Uterine smooth muscle cell (primary cell): ENCODE measurements at places on chromosomes 5 and 9. TPM values are rescaled to one million over a fixed set of nuclear protein-coding genes. Genes with fewer than 3 reads are reported as not detected.

Gene SLC6A19
- total RNA-seq: not detected in 2 replicates

Gene PTGDS
- total RNA-seq: 1.2 and 40.7 TPM in 2 replicates

Gene FABP6
- not detected in 2 replicates for total RNA-seq

Gene TMEFF1
- total RNA-seq: 1.5 and 2.5 TPM in 2 replicates

Gene ZBED3
- total RNA-seq: 0.44 and 1.5 TPM in 2 replicates

Gene LCN15
- not detected in 2 replicates for total RNA-seq

Gene CCDC180
- 1.1 and 4.5 TPM in 2 replicates for total RNA-seq

Gene SH3RF2
- 0.77 and 1.2 TPM in 2 replicates for total RNA-seq

Gene PKD2L2
- total RNA-seq: under 0.01 TPM in 1 of 2 replicates, not detected in the other

Gene GPR150
- 0.12 and 0.33 TPM in 2 replicates for total RNA-seq

Gene OR2Y1
- total RNA-seq: not detected in 2 replicates

Gene WDR38
- total RNA-seq: 0.11 TPM in 1 of 2 replicates, not detected in the other
